Activated CD8-positive, alpha-beta T cell treated with anti-CD3 and anti-CD28 coated beads, Interleukin-2, amount 10 ng/mL, durations not matched to agents 7 days and 5 days (primary cell): ENCODE measurements at places on chromosomes 1 and 21.

DNA sequence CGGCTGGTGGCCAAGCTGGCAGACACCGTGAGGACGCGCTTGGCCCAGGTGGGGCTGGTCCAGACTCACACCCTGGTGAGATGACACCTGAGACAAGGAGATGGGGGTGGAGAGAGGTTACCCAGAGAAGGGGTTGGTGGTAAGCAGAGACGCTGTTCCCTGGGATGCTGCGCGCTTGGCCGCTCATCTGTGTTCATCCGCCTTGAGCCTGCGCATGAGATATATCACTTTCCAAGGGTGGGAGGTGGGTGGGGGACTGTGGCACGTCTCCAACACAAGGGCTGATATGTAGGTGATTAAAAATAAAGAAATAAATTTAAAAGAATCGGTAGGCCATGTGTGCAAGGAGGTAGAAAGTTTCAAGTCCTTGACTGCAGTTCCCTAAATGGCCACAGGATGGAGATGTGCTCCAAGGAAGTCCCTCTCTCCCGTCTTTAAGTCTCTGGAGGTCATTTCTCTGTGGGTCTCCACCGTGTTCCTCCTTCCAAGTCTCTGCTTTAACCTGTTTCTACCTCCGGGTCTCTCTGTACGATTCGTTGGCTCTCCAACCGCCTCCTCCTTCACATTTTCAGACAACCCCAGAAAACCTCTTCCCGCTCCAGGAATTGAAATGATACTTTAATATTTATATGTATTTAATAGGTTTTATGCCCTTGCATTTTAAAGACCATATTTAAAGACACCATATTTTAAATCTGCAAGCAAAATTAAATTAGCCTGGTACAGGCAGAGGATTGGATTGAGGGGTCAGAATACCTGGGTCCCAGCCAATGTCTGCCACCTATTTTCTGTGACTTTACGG is 4.5 kb downstream of the TTC24 start:
- peak; percentile 88 for DNase-seq

GRCh38 chr1:244050014-244050834 is 859 bp upstream of the ZBTB18 start:
- DNase-seq = peak; percentile 28

GRCh38 chr1:207014728-207015127 is 17.8 kb downstream of the C1orf116 start:
- no peak for DNase-seq

GRCh38 chr1:211789641-211790464 is 40.7 kb downstream of the LPGAT1 start:
- no peak for DNase-seq

DNA sequence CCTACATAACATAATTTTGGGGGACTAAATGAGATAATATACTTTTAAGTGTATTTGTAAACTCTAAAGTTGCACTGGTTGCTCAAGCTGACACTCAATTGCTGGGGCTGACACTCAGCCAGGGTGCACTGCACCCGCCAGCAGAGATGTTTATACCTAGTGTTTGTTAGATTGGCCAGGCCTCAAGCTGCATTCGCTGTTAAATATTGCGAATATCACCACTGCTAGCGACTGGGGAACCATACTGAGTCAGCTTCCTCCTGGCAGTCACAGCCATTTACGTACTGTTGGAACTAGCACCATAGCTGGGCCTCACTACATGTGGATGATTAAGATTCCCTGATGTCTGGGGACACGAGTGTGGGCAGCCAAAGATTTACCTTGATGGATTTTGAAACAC is 12.7 kb upstream of the RWDD3 start:
- no peak for DNase-seq

DNA sequence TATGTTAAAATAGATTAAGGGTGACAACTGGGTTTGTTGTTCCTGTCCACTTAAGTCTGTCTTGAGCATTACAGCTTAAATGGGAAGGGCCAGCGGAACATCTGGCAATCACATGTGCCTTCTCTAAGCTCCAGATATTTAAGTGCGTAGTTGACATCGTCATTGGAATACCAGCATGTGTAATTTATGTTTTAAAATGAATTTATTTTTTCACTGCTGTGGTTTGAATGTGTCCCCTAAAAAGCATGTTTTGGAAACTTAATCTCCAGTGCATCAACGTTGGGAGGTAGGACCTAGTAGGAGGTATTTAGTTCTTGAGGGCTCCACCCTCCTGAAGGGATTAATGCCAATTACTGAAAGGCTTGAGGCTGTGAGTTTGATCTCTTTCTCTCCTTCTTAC is 13.4 kb downstream of the ZCCHC17 start:
- DNase-seq = no peak

GRCh38 chr1:185534801-185535200 is 199.4 kb upstream of the HMCN1 start:
- no peak for DNase-seq

DNA sequence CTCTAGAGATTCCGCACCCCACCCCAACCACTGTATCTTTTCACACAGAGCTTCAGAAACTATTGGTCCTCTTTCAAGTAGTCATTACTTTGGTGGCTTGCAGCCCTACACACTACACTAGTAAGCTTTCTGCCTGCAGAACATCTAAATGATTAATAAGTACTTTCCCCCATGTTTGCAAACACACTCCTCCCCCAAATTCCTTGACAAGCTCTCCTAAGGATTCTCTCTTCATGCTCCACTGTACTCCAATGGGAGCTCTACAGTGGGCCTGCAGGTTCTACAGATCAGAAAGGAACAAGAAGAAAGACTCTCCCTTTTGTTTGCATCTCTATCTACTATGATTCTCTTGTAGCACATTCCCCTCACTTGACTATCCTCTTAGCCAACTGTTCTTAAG is 16.3 kb upstream of the NUF2 start:
- DNase-seq = no peak

GRCh38 chr21:25381936-25382452 is 225.3 kb downstream of the MRPL39 start:
- no peak for DNase-seq
